ENCODE measurements at places on chromosomes 12 and 14.

DNA sequence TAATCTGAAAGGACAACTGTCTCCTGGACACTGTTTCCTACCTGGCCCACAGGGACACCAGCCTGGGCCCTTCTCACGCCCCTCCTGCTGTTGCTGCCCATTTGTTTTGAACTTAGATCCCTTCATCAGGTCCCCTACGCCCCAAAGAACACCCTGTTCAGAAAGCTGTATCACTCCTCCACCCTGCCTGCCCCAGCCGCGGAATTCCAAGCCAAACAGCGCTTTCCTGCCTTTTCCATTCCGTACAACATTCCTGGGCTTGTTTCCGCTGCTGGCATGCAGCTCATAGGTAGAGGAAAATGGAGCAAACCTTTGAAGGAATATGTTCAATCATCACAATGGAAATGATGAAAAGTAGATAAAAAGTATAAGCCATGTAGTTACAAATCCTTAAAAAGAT, 12.8 kb upstream of the GSG1 start:
- no peak for DNase-seq

- DNase-seq, result no peak
Observed at GRCh38 chr14:92362781-92363235, 39.8 kb downstream of the SLC24A4 start.

- peak; percentile 24 for DNase-seq
Observed at GRCh38 chr12:12715459-12716150, 1.6 kb upstream of the CDKN1B start.

DNA sequence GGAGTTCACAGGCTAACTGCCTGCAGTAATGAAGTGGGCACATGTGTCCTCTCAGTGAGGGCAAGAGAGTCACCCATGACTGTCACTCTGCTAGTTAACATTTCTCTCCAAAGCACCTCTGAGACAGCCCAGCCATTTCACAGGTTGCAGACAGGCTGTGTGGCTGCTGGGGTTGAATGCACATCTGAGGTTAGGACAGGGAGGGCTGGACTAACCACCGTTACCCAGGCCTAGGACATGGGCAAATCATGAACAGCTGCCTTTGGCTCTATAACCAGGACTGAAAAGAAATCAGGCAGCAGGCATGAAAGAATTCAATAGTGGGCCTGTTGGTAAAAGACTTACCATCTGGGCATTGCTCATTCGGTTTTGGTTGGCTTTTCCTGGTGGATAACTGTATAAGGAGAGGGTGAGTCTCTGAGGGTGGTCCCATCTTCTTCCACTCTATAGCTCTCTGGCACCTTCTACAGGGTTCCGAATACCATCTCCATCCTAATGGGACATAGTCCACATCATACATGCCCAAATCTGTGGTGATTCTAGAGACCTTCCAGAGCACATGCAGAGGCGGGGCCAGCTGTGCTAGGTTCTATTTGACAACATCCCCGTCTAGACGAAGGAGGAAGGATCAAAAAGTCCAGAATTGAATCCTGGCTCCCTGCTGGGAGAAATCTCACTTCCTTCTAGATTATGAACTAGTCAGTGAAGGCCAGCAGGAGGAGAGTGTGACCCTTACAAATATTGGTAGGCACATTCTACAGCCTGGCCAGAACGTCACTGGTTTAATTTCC, 10.8 kb downstream of the CRACR2A start:
- no peak for DNase-seq

- DNase-seq, result no peak
Observed at GRCh38 chr12:101498252-101498651, 23.1 kb downstream of the SPIC start.

DNA sequence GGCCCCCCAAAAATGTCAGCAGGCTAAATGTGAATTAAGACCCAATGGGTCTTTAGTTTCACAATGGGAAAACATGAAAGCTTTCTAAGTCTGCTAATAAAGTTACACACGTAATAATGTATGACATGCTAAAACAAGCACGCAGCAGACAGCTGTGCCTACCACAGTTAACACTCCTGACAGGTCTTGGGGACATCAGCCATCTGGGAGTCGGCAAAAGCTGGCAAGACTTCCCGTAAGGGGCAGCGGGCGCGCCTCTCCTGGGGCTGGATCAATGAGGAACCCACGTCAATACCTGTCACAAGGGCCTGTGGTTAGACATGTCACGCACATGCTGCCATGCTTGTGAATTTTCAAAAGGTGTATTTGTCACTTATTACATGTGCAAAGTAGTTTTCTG, 45.0 kb downstream of the ACTN1 start:
- no peak for DNase-seq

- DNase-seq, result no peak
Observed at GRCh38 chr12:61487728-61488127, 772.5 kb upstream of the USP15 start.

- DNase-seq, result no peak
Observed at GRCh38 chr12:61043838-61044237, 1216.4 kb upstream of the USP15 start.

GRCh38 chr12:49877066-49877465, 26.6 kb downstream of the FAIM2 start:
- no peak for DNase-seq

DNA sequence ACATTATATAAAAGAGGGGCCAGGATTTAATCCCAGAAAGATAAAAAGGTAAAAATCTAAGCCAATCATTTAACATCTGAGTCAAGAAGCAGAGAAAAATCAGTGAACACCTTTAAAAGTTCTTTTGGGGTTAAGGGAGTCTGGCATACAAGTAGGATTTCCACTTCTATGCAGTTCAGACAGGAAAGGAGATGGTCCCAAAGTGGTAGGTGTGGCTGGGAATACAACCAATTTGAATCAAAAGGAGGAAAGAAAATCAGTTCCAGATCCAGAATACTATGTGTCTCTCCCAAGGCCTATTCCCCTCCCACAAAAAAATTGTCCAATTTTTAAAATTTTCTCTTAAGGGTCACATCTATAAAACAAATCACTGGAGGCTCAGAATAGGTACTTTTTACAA, 167.4 kb downstream of the PHLDA1 start:
- no peak for DNase-seq

DNA sequence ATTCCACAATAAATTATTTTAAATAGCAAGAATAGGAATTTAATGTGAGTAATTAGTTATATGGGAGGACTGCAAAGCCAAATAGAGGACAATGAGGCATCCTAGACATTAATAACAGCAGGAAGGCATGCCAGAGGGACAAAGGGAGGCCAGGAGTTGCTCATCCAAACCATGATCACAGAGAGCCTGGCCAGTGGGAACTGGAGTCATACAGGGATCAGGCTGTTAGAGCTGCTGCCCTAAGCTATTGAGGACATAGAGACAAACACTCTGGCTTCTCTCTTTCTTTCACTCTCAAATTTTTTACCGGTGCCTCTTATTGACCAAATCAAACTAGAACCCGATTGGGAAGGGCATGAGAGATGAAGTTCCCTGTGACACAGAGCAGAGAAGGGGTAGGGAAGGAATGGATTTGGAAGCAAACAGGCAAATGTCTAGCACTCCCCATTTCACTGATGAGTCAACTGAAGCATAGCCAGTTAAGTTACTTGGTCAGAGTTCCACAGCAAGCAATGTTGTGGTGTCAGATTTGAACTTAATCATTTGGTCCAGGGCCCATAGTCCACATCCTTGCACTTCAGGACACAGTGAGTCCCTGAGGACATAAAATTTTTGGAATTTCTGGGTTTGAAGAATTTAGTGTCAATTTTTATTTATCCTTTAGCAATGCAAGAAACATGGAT, 17.9 kb upstream of the CFAP54 start:
- DNase-seq, result no peak

DNA sequence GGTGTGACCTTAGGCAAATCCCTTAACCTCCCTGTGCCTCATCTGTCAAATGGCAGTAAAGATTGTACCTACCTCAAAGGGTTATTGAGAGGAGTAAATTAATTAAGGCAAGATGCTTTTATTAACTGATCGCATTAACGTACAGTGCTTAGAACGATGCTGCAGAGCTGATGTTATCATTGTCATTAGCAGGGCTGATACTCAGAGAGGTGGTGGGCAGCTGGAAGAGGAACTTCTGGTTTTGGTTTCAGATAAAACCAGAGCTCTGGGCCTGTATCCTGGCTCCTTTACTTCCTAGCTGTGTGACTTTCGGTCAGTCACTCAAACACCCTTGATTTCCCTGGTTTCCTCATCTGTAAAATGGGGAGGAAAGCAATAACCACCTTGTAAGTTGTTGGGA, 55.1 kb downstream of the CALM1 start:
- DNase-seq, result no peak

- DNase-seq, result no peak
Observed at GRCh38 chr12:113464852-113465719, 6.6 kb downstream of the LHX5 start.

DNA sequence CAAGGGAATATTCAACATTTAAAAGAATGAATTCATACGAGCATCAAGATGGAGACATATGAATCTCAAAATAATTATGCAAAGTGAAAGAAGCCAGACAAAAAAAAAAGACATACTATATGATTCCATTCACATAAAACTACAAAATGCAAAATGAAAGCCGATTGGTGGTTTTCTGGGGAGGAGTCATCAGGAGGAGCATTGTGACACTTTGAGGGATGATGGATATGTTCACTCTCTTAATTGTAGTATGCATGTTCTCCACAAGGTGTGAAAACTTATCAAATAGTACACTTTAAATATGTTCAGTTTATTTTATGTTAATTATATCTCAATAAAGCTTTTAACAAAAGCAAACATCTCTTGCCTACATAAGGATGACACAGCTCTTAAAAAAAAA, 13.5 kb downstream of the OLR1 start:
- DNase-seq, result no peak

DNA sequence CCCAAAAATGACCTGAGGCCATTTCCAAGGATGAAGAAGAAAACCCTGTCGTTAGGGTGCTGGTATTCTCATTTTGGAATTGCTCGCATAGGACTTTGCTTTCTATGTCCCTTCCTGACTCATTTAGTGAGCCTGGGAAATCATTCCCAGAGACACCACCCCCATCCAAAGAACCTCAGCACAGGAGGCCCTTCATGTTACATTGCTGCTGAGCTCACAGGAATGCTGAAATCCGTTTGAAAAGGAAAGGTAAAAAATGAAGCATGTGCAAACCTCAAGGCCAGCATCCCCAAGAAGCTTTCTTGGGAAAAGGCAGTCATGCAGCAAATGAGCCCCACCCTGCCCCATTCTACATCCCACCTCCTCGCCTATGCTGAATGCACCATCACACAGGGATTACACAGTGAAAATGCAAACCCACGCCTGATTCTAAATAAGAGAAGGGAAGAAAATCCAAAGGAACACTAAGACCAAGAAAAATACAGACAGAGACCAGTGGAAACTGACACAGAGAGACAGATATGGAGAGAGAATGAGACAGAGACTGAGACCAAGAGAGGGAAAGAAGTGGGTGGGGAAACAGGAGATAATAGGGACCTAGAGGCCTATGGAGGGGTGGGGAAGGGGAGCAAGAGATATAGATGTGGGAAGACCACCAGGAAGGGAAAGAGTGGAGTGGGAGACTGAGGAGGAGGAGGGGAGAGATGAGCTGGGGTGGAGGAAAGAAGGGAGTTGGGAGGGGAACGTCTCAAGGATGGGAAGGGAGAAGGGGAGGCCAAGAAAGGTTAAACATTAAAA, 33.5 kb downstream of the NIN start:
- no peak for DNase-seq

GRCh38 chr12:68521848-68522502, 88.7 kb upstream of the RAP1B start:
- DNase-seq, result no peak

DNA sequence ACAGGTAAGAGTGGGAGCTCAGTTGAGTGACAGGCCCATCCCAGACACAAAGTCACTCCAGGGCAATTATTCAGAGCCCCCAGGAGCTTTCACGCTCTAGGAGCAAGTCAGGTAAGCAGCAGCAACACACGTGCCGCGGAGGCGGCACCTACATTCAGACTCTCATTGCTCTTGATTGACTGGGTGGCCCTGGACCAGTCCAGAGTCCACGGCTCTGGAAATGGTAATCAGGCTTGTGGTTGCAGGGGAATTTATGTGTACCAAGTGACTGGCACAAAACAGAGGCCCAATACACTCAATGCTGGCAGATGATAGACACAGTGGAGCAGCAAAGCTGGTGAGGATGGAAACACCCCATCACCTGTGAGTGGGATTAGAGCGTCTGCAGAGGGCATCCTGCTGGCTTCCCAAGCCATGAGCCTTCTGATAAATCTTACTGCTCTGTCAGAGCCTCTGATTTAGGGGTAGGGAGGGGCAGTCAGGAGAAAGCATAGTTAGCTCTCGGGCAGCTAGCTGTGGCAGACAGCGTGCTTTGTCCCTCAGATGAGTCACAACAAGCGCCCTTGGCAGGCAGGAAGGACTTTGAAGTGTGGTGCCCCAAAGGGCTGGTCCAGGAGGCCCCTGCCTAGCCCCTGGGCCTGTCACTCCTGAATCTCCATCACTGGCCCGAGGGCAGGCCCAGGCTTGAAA, 344.7 kb downstream of the CACNA1C start:
- no peak for DNase-seq

DNA sequence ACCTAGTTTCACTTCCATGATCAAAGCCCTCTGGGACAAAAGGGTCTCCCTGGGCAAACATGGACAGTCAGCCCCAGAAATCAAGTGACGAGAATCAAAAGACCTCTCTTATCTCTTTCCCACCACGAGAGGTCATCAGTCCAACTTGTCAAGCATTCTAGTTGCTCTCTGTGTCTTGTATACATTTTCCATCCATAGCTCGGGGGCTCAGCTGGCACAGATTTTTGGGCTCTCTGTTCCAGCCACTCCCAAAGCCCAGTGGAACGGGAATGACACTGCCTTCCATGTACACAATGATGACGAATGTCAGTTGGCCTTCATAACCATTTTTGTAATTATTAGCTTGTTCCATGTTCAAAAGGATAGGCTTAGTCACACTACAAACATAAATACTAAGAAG, 29.7 kb downstream of the NOS1 start:
- DNase-seq, result no peak

GRCh38 chr12:16020031-16020430, 108.9 kb downstream of the DERA start:
- no peak for DNase-seq

GRCh38 chr12:100820314-100820713, 25.7 kb downstream of the ANO4 start:
- DNase-seq, result no peak

DNA sequence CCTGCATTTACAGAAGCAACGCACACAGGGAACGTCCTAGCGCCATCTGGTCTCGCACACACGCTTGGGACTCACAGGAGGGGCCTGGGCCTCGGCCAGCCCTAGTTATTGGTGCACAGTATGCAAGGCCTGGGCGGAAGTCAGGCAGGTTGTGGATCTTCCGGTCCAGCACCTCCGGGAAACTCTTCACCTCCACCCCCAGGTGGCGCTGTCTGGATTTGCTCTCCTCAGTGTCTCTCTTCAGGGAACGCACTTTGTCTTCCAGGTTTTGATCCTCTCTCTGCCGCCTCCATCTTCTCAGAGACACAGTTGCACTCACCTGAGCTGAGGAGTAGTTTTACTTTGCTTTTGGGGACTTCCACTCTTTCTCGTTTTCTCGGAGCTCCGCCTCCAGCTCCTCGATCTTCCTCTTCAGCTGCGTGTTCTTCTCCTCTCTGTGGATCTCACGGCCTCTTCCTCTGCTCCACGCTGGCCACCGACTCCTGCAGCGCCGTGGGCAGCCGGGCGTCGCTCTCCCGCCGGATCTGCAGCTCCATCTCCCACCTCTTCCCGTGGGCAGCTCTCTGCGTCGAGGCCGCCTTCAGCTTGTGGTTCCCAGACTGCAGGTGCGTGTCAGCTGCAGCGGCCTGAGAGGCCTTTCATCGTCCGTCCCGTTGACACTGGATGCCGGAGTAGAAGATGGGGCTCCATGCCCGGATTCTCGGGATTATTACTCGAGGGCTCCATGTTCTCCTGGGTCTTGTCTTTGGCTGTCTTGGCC, 933.8 kb downstream of the TMEM121 start:
- DNase-seq, result peak; percentile 62

Data from activated T-helper 9 cell treated with anti-CD3 and anti-CD28 coated beads, Interleukin-2, amount 50 U/mL, for 16 hours (primary cell).